ENCODE measurements at places on chromosomes 12 and 14.

- no peak for DNase-seq
These were observed 12.1 kb upstream of the ESPL1 start for GRCh38 chr12:53255996-53256395.

DNA sequence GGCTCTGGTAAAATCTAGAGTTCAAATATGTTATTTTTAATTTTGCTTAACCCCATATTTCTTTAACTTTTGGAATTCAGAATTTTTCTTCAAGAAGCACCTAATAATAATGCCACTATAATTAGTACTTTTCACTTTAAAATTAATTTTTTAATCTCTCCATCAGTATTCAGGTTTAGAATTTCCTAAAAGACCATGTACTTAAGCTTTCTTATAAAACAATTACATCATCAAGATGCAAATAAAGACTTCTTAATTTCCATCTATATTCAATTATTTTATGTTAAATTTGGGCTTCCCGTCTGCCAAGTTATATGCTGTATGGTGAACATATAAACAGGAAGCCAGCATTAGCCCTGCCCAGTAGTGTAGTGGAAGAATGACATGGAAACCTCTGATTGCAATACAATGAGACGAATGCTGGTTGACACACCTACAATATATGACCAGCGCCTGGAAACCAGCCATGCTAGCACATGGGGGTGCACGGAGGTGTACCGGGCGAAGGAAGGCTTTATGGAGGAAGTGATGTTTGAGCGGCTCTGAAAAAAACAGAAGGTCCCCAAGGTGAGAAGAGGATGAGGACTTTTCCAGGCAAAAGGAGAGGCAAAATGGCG is 82.2 kb downstream of the LLPH start:
- no peak for DNase-seq

DNA sequence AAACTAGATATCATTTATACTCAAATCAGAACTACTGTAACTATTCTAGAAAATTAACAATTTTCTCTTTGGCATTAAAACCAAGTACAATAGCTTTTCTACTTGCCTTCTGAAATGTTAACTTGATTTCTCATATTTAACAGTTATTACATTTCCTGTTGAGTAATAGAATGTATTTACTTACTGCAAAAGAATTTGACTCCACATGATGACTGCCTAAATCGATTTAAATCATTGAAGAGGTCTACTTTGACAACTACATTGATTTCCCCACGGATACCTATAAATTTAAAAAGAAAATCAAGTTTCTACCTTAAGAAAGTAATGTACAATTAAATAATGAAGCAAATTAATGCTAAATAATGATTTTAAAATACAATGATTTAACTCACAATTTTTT is 18.9 kb downstream of the C2CD5 start:
- DNase-seq, result no peak

DNA sequence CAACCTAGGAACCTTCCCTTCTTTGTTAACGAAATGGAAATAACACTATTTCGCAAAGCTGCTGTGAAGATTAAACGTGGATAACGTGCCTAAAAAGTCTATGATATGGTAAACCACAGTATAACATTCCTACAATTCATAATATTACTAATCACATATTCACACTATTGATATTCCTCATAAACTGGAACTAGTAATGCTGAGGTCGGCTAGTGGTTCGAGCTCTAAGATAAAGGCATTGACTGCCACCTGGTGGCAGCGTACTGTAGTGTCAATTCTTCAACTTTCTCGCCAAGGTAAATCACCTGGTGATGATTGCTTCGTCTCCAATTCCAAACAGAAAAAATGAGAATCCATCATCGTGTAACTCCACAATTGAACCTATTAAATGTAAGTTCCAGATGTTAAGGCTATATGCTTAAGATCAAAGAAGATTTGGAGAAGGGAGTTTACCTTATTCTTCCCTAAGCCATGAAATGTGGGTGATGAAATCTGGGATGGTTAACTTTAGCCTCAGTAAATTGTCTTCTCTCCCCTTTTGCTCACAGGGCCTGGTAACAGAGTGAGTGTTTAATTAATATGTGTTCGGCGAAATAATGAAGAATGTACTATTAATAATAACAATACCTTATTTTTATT is 197.5 kb upstream of the TMEM132C start:
- no peak for DNase-seq

DNA sequence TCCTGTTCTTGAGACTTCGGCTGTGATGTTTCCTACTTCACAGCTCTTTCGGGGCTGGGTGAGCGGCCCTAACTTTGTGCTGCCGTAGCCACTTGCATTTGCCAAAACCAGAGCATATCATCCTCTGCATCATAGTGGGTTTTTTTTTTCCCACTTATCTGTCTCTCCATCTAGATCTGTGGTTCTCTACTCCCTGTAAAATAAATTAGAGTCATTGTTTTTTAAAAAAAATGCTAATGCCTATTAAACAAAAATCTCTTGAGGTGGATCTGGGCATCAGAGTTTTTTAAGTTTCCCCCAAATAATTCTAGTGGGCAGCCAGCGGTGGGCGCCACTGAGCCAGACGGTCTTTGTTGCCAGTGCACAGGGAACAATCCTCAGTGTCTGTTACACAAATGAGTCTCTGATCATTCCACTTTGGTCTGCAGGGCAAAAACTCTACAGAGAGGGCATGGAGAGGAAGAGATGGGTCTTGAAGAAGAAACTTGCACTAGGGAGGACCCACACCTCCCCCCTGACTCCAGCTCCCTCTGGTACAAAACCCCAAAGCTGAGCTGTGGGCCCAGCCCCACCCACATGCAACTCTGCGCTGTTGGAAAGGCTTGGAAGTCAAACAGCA is 62.4 kb upstream of the BCL2L14 start:
- DNase-seq, result no peak

- no peak for DNase-seq
These were observed 34.6 kb downstream of the LTBP2 start for GRCh38 chr14:74577247-74577947.

DNA sequence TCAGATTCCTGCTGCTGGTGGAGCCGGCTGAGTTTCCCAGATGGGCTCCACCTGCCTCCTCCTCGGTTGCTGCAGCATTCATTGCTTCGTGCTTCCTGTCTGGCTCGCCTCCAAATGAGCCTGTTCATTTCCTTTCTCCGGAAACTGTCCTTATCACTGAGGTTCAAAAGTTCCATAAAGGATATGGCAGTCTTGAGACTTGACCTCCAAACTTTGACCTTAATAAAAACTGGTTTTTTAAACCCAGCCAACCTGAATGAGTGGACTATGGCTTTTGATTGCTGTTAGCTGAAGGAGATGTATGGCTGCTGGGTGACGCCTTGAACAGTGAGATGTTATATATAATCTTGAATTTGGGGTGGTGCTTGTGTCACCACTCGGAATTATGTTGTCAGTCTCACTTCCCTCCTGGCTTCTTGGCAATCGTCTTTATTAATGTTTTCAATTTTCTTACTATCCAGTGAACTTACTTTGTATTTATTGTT is 62.7 kb downstream of the RASSF3 start:
- peak; percentile 56 for DNase-seq

- DNase-seq, result peak; percentile 76
These were observed 35.5 kb upstream of the STON2 start for GRCh38 chr14:81435391-81436295.

DNA sequence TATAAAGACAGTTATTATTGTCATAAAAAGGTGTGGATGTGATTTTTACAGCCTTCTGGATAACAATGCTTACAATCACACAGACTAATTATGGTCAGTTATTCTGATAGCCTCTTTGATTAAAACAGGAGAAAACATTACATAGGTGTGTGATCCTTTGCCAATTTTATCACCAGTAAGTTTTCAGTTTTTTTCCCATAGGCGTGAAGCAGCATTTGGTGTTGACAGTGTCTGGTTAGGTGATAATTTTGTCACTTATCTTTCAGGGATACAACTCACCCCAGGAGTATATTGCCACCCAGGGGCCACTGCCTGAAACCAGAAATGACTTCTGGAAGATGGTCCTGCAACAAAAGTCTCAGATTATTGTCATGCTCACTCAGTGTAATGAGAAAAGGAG is 208.8 kb downstream of the EPS8 start:
- DNase-seq, result no peak

DNA sequence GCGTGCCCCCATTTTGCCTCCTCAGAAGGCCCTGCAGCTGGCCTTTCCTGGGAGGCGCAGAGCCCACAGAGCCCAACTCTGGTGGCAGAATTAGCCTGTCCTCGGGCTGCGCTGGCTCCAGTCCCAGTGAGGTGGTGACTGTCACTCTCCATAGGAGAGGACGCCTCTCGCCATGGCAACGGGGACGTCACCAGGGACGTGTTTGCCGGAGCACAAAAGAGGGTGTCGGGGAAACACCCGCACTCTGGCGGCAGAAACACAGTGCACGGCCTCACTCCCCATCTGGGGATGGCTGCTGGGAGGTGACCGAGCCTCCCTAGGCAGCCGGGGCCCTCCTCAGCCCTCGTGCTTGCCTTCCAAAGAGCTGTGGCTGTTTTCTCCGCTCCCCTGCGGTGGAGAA is 50.2 kb upstream of the NCOR2 start:
- peak; percentile 32 for DNase-seq

- DNase-seq, result no peak
These were observed 154.3 kb downstream of the RMST start for GRCh38 chr12:97616946-97617345.

DNA sequence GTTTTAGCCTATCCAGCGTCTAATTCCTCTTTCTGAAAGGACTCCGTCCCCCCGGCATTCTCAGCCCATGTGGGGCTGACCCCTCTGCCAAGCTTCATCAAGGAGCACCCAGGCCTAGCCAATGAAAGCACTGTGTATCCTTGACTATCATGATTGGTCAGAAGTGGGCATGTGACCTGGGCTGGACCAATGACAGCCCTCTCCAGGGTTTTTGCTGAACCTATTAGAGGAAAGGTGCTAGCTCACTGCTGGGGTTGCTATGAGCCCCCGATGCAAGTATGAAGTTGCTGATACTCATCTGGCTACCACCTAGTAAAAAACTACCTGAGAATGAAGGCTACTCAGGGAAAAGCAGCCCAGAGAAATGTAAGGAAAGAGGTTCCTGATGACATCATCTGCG is 68.1 kb downstream of the LRRC74A start:
- no peak for DNase-seq

DNA sequence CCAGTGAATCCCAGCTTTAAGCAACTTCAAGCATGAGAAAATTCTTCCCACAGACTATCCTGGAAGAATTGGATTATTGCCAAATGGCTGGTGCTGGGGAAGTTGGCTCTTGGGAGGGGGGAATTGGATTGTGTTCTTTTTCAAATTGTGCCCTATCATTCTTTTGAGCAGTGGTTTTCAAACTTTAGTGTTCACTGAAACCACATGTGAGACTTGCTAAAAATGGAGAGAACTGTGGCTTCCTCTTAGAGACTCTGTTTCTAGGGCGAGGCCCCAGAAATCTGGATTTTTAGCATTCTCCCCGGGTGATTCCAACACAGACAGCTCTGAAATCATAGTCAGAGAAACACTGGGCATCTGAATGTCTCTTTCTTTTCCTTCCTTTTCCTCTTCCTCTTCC is 14.3 kb upstream of the OTUB2 start:
- DNase-seq, result no peak

- DNase-seq, result peak; percentile 68
These were observed 8.6 kb upstream of the GPR68 start for GRCh38 chr14:91252871-91253794.

DNA sequence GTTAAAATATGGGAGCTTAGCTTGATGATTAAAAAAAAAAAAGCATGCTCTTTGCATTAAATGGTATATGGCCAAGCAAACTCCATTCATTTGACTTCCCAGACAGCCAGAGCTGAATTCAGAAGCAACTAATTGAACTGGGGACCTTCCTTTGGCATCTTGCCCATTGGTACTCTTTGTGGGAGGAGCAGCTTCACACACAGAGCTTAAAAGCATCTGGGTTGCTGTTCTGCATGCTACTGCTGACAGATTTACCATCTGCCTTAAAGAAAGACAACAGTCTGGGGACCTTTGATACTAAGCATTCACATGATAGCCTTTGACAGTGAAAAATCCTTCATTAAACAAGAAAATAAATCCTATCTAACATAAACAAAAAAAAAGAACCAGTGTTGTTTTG is 977.9 kb downstream of the TMTC2 start:
- no peak for DNase-seq

- DNase-seq, result peak; percentile 89
These were observed 4.9 kb downstream of the ZNF385A start for GRCh38 chr12:54379398-54380201.

DNA sequence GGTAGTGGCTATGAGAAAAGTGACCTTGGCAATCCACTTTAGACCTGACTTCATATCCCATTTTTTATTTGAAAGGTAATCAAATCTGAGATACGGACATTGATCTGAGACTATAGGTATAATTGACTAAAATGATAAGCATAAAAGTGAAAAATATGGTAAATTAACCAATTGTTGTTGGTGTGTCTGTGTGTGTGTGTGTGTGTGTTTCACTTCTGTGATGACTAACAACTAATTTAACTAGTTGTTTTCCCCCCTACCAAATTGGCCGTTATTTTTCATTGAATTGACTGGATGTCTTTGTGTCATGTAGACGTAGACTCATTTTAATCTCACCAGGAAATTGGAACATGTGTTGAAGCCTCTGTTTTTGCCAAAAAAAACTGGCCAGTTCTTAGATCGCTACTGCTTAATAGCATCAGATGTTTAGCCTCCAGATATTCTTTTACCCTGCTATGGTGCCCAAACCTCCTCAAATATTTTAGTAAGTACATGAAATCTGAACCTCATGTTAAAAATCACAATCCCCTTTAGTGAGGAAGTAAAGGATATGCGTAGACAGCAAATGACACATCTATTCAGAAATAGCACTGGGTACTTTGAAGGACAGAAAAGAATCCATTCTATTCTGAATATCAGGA is 395.0 kb downstream of the EGLN3 start:
- DNase-seq, result no peak

DNA sequence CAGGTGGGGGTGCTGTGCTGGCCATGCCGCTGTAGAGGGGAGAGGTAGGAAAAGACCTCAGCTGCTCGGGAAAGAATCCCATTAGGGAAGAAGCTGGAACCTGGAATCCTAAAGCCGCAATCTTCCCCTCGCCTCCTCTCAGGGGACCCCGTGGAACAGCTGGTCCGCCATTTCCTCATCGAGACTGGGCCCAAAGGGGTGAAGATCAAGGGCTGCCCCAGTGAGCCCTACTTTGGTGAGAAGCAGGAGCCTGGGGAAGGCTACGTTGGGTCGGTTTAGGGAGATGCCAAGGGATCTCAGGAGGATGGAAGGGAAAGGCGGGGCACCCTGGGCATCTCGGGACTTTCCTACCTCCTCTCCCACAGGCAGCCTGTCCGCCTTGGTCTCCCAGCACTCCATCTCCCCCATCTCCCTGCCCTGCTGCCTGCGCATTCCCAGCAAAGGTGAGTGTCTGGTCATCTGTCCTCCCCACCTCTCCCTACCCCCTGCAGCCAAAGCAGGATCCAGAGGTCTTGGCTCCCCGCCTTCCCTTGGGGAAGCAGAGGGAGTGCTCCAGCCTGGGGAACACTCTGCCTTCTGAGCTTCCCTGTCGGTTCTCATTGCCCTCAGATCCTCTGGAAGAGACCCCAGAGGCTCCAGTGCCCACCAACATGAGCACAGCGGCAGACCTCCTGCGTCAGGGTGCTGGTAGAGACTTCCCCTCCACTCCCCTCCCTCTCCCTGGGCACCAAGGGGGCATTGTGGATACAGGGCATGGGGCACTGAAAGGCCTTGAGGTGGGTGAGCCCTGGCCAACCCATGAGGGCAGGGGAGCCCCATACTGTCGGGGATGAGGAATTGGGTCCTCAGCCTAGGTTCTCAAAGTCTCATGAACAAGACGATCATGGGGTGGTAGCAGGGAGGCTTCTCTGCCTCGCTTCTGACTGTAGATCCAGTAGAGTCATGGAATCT is 12.4 kb downstream of the TNS2 start:
- DNase-seq, result peak; percentile 44

All from pancreas (tissue), 10 donors.